Activated CD8-positive, alpha-beta memory T cell treated with anti-CD3 and anti-CD28 coated beads for 1 hour (primary cell): ENCODE measurements at places on chromosomes 3 and 15.

- no peak for DNase-seq
Observed at GRCh38 chr3:36258421-36258820, 121.9 kb upstream of the STAC start.

GRCh38 chr3:97983933-97984491 lies 11.8 kb upstream of the RIOX2 start:
- no peak for DNase-seq

GRCh38 chr15:76024021-76024768 lies 12.0 kb upstream of the NRG4 start:
- no peak for DNase-seq

GRCh38 chr3:122488262-122488973 lies 26.3 kb downstream of the KPNA1 start:
- DNase-seq, result no peak

DNA sequence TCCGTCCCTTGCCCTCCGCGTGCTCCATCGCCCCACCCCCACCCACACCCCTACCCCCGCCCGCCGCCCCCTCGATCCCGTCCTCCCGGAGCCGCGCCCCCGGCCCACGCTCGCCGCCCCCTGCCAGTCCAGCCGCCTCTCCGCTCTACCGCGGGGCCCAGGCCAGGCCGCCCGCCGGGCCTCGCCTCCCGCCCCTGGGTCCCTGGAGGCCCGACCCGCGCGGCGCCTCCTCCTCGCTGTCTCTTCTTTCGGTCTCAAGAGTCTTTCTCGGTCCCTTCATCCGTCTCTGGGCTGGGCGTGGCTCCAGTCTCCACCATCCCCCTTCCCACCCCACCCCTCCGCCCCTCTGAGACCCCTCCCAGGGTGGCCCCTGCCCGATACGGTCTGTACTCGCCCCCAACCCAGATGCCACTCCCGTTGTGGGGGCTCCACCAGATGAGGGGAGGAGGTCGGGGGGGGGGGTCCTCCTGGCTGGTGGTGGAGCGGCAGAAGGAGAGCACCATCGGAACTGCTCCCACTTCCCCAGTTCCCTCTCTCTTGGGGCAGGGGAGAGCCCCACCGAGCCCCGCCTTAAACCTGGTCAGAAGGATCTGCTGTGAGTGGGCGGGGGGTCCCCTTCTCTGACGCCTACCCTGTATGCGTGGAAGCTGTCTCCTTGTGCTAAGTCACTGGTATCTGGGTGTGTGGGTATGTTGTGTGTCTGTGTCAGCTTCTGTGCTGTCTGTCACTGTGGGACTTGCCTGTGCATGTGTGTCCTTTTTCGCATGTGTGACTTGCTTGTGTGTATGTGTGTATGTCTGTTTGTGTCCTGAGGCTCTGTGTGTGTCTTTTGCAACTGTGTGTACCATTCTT lies 1.0 kb downstream of the PRKCD start:
- DNase-seq, result no peak

GRCh38 chr15:73949496-73949895 lies 23.2 kb downstream of the LOXL1 start:
- DNase-seq, result no peak

- no peak for DNase-seq
Observed at GRCh38 chr15:50225057-50225456, 40.5 kb downstream of the HDC start.

- no peak for DNase-seq
Observed at GRCh38 chr3:32888739-32889138, 62.7 kb upstream of the CCR4 start.

GRCh38 chr3:107213044-107213669 lies 164.1 kb upstream of the CCDC54 start:
- DNase-seq, result no peak

DNA sequence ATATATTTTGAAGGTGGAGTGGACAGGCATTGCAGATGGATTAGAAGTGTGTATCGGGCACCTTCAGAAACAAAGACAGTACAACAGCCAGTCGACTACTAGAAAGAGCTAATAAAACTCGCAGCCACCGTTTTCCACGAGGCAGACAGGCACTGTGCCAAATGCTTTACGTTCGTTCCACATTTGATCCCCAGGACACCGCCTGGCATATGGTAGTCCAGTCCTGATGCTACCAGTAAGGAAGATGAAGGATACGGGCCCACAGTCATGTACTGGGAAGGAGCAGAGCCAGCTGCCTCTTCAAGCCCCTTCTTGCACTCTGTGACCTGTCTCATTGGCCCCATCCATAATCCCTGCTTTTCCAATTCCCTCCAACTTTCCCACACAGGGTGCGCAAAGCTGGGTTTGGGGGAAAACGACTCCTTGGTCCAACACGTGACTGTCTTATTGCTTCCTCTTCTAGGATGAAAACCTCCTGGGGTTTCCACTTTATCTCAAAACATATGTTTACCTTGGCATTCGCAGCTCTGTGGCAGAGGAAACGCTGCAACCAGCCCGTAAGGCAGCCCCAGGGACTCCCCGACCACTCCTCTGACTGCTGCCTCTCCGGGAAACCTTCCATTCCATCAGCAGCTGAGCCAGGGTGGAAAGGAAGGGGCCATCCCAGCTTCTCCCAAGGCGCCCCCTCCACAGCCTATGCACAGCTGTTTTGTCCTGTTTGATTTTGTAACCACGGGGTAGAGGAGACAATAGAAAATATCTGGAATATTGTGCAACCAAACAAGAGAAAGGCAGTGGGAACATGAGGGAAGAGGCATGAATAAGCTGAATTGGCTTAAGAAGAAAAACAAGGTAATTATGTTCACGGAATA lies 107.4 kb downstream of the ADAMTS17 start:
- DNase-seq, result no peak

DNA sequence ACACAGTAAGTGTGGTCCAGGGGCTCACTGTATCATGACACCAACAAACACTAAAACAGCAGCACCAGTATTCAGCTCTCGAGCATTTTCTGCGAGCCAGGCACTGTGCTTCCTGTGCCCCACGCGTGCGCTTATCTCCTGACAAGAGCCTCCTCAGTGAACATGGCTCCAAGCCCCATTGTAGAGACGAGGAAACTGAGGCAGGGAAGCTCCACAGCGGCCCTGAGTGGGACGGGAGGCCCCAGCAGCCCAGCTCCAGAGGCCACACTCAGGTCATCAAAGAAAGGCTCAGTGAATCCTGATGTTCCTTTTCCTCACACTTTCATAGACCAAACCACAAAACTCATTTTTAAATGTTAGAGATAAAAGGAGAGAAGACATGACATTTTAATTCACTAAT lies 113.1 kb downstream of the TPRA1 start:
- DNase-seq, result no peak

GRCh38 chr3:72663429-72663828 lies 184.8 kb downstream of the SHQ1 start:
- no peak for DNase-seq

- no peak for DNase-seq
Observed at GRCh38 chr3:133295944-133296917, 103.6 kb upstream of the BFSP2 start.

- DNase-seq, result no peak
Observed at GRCh38 chr3:188533612-188534357, 379.8 kb downstream of the LPP start.

GRCh38 chr15:67033571-67034044 lies 31.8 kb upstream of the SMAD3 start:
- no peak for DNase-seq

GRCh38 chr3:52238193-52238760 lies 681 bp downstream of the TWF2 start:
- no peak for DNase-seq
